ENCODE measurements at places on chromosomes 16 and 17.

DNA sequence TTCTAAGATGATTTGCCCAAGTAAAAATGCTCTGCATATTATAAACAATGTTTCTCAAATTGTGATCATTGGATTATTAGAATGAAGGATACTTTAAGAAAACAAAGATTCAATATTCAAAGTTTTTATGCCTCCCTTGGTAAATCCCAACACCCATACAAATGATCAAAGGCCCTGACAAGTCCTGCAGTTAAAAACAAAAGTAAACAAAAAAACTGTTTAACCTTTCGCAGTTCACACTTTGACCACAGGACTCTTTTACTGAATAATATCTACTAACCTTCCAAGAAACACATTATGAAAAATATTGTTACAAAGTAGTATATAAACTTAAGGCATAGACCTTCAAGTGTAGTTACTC lies 365.9 kb upstream of the ZFHX3 start:
- DNase-seq = no peak

- no peak for DNase-seq
Observed at GRCh38 chr16:4058386-4058785, 57.9 kb downstream of the ADCY9 start.

GRCh38 chr16:46929378-46930332 lies 43.8 kb downstream of the DNAJA2 start:
- DNase-seq = no peak

DNA sequence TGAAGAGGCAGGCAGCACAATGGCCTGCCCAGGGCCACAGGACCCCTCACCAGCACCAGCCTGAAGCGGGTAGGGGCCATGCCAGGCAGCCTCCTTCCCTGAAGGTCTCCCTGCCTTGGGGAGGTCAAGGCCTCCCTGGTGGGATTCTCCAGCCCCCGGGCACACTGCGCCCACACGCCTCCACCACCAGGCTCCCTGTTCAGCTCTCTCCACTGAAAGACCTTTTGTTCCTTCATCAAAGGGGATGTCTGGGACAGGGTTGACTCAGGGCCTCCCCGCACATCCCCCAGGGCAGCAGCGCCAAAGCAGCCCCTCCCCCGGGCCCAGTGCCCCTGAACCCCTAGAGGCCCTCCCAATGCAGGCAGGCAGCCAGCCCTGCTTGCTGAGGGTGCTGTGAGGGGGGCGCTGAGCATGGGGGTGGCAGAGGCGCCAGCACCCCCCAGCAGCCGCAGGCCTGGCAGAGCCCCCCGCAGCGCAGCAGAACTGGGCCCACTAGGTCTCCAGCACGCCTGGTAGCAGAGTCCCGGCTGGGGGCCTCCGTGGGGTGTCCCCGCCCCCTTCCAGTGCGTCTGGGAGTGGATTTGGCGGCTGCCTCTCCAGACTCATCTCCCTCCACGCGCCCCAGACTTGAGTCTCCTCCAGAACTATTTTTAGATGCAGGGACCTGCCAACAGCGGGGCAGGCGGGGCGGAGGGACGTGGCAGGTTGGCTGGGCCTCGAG lies 13.1 kb downstream of the BCAR1 start:
- DNase-seq = no peak

- DNase-seq = peak; percentile 90
Observed at GRCh38 chr17:68511671-68512246, 471 bp upstream of the PRKAR1A start.

All from NCI-H748 treated with DMSO at 0.1 percent for 48 hours (cell line).